Fibroblast of villous mesenchyme (primary cell): ENCODE measurements at places on chromosomes 7 and 10. TPM values are rescaled to one million over a fixed set of nuclear protein-coding genes. Genes with fewer than 3 reads are reported as not detected.

GRCh38 chr10:58054881-58055280 is 212.8 kb downstream of the IPMK start:
- DNase-seq: peak; percentile 49

Gene FAM25G
- total RNA-seq: not detected in 2 replicates

GRCh38 chr10:23505797-23506465 is 67.1 kb downstream of the OTUD1 start:
- no peak for DNase-seq

GRCh38 chr7:98086281-98086718 is 20.4 kb upstream of the LMTK2 start:
- DNase-seq: no peak

DNA sequence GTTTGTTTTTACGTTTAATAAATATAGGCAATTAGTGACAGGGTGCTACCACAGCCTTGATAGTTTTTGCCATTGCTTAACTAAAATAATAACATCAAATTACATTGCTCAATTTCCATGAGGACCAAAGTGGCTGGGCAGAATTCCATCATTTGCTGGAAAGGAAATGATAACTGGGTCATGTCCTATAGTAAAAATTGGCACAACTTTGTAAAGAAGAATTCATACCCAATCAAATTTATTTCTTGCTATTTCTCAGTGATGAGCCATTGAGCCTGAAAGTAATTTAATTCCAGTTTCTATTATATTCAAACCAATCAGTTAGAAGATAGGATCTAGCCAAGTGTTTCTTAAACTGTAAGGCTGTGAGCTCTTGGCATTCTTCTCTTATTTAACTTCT is 102.2 kb upstream of the CTTNBP2 start:
- no peak for DNase-seq

Gene GPR146
- under 0.01 TPM in 1 of 2 replicates, not detected in the other for total RNA-seq
